ENCODE measurements at places on chromosomes 6 and 20. TPM values are rescaled to one million over a fixed set of nuclear protein-coding genes. Genes with fewer than 3 reads are reported as not detected.

DNA sequence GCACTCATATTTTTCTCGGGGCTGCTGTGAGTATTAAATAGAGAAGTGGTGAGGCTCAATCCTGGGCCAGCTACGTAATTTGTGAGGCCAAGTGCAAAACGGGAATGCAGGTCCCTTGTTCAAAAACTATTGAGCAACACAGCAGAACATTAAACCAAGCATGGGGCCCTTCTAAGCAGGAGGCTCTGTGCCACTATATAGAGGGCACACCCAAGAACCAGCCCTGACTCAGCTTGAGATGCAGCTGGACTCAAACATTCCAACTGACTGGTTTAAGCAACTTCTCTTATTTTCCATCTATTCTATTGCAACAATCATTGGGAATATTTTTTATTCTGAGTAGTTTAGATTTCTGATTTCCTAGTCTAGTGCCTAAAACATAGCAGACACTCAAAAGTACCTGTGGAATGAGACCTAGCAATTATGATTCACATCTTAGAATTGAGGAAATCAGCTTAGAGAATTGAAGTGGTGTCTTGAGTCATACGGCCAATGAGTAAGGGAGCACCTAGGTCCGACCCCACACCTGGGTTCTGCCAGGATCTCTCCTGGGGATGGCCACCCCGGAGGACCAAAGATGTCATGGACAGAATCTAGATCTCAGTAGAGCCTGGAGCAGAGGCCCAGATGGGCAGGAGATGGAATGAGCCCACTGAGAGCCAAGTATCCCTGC is 1.3 kb downstream of the SIRPB2 start:
- peak; percentile 72 for DNase-seq

DNA sequence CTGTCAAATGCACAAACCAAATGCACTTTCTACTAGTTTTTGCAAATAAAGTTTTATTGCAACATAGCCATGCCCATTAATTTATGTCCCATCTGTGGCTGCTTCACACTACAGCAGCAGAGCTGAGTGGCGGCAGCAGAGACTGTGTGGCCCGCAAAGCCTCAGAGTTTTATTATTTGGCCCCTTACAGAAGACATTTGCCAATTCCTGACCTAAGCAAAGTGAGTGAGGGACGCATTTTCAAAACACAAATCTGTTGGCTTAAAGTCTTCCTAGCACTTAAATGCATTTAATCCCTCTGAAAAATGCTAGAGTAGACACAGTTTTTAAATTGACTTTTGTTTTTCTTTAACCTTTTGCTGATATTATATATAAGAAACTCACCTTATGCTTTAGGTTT is 126.4 kb downstream of the PHACTR3 start:
- DNase-seq = no peak

DNA sequence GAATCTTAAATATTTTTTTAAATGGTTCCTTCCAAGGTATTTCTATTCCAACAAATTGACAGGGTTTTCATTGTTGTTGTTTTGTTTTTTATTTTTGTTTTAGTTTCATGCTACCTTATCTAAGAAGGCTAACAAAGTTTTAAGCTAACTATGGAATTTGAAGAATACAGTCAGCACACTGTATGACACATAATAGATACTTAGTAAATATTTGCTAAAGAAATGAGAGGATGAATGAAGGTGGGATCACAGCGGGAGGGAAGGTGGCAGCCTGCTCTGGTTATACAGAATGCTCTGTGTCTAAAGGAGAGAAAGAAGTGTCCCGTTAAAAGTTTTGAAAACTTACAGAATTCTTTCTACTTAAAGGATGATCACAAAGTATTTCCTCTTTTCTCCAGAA is 43.7 kb upstream of the DST start:
- DNase-seq = no peak

DNA sequence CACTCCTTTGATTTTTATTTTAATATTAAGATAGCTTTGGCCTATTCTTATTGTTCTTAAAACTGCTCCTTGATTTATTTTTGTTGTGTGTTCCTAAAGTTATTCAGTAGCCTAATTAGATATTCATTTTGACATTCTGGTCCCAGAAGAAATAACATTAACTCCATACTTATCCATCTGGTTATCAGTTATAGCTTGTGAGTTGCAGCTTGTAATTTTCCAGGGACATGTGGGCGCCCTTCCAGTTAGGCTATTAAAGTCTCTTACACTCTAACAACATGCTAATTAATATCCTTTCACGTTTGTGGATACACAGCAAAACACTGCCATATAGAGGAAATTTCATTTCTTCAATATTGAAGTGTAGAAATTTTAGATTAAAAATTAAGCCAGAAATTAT is 987.5 kb downstream of the HACE1 start:
- no peak for DNase-seq

- no peak for DNase-seq
Measured at GRCh38 chr6:101352316-101352715, 41.2 kb upstream of the GRIK2 start.

Gene CST7
- total RNA-seq = 3.5 TPM

Gene LRRN4
- not detected for total RNA-seq

Gene VNN1
- total RNA-seq = 3.2 TPM

Gene BEND6
- 3.0 TPM for total RNA-seq

Gene PRRC2A
- 90.8 TPM for total RNA-seq

- DNase-seq = peak; percentile 82
Measured at GRCh38 chr20:63873477-63873971, 8.5 kb downstream of the TPD52L2 start.

Gene SSTR4
- not detected for total RNA-seq

DNA sequence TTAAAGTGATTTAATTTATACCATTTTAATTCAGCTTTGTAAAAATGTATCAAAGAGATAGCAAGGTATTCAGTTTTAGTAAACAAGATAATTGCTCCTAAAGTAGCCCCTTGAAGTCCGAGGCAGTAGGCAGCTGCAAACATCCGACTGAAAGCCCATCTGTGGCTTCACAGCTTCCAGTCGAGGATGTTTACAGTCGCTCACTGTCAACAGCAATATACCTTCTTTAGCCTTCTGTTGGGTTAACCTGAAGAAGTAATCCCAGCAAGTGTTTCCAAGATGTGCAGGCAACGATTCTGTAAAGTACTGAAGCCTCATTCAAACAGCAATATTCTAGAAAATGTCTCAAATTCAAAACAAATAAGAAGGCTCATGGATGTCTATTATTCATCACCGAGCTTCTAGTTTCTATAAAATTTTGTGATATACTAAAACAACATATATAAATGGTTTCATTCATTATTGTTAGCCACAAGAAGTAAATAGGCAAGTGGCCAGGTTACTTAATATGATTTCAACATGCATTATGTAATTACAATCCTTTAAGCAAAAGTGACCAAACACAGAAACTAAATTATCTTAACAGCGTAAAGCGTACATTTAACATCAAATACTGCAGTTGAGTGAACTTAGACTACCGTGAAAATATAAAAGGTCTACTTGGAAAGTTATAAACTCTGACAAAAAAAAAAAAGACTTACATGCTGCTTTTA is 115.0 kb downstream of the OGFRL1 start:
- no peak for DNase-seq

- DNase-seq = no peak
Measured at GRCh38 chr6:35024551-35025054, 116.5 kb downstream of the TCP11 start.

DNA sequence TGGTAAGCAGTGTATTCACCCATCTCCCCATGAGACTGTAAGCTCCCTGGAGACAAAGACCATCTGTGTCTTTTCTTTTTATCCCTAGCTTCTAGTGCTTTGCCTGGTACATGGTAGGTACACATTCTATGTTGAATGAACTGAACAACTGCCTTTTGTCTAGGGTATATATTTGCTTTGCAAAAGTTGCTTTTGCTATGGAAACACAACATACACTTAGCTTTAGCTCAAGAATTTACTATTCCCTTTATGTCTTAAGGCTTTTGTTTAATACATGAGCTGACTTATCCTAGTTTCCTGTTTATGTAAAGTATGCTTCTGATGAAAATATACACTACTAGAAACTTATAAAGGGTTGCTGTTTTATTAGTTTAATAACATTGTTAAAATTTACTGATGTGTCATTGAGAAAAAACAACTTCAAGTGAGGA is 198.2 kb downstream of the PRL start:
- DNase-seq = no peak

Gene C6orf163
- 2.9 TPM for total RNA-seq

DNA sequence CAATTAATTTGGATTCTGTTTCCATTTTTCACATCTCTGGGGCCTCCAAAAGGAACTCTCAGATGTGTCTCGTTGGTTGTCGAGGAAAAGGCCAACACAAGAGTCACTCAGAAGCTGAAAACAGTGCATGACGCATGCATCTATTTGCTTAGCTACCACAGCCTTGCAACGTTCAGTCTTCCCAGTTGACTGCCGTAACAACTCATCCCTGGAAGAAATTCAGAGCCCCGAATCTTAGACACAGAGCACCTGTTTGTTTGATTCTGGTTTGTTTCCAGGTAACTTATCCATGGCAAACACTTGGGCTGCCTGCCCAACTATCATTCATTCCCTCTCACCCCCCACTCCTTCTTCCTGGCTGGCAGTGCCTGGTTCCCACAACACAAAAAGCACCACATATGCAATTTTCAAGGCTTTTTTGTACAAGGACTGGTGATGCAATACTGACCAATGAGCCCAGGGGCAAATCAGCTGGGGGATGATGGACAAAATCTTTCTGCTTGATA is 60.5 kb downstream of the ZMYND8 start:
- DNase-seq = no peak

GRCh38 chr20:46157625-46158024 is 39.5 kb downstream of the CD40 start:
- DNase-seq = no peak

Gene GPX5
- total RNA-seq = not detected

Gene ZNF217
- total RNA-seq = 18.4 TPM

- DNase-seq = no peak
Measured at GRCh38 chr20:22920898-22921297, 114.2 kb upstream of the SSTR4 start.

DNA sequence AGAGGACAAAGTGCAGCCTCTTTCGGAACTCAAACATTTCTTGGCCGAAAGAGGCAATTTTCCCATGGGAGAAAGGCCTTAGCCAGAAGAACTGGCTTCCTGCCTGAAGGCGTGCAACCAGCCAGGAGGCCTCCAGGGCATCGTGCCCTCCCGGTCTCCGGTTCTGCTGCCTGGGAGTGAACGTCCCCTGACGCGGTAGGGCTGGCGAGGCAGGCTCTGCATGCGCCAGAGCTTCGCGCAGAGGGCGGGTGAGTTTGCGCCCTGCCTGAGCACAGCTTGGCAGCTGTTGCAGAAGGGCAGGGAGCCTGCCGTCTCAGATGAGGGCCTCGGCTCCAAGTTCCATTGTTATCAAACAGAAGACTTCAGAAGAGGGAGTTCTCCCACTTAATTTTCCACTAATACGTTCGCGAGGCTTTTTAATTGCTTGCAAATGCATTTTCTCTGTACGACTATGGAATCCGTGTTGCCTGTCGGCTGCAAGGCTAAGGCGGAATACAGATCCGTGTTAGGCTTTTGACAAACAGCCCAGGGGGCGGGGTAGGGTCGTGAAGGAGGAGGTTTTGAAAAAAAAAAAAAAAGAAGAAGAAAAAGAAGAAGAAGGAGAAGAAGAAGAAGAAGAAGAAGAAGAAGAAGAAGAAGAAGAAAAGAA is 5.5 kb upstream of the TFAP2D start:
- no peak for DNase-seq

DNA sequence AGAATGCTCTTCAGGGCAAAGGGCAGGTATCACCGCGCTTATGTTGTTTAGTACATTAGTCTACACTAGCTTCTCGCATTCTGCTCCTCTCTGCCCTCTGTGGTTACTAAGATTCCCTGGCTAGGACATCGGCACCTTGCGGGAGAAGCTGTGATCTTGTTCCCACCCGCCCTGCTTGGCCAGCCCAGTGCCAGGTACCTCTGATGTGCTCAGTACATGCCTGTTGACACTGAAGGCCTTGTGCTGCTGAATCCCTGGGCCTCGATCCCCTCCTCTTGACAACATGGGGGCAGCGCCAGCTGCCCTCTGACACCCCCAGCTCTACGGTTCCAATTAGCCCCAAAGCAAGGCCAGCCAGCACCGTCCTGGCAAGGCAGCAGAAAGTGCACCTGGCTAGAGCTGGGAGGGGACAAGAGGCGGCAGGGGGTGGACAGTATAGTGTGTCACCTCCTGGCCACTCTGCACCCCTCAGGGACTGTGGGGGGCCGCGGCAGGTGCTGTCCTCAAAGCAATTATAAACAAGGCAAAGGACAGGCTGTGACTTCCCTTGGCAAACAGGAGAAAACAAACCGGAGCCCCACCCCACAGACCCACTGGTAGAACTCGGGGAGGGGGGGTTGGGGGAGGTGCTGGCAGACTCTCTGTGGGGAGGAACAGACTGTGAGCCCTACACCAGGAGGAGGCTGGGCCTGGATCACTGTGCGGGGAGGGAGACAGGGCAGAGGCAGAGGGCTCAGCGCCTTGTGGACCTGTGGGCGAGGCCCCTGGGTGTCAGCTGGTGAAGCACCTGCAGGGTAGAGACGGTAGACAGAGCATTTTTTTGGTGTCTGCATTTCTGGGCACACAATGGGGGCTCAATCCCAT is 7.1 kb downstream of the TFEB start:
- DNase-seq = no peak

GRCh38 chr6:75633045-75633444 is 31.4 kb downstream of the SENP6 start:
- DNase-seq = no peak

GRCh38 chr20:11807054-11808048 is 110.3 kb upstream of the BTBD3 start:
- no peak for DNase-seq

DNA sequence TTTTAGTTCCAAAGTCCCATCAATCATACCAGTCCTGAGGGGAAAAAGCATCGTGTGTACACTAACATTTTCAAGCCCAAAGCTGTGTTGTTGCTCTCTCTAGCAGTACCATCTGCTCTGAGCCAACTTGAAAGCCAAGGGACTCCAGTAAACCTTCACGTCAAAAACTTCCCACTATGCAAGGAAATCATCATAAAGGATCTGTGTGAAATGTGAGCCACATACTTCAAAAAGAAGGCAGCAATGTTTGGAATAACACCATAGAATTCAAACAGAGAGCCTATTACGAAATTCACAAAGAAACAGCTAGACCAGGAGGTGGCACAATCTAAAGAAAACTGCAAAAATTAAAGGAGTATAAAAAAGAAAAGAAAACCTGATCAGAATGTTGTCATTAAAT is 399.8 kb upstream of the EPHA7 start:
- no peak for DNase-seq

Gene ARMH2
- total RNA-seq = not detected

Gene WFDC5
- not detected for total RNA-seq

DNA sequence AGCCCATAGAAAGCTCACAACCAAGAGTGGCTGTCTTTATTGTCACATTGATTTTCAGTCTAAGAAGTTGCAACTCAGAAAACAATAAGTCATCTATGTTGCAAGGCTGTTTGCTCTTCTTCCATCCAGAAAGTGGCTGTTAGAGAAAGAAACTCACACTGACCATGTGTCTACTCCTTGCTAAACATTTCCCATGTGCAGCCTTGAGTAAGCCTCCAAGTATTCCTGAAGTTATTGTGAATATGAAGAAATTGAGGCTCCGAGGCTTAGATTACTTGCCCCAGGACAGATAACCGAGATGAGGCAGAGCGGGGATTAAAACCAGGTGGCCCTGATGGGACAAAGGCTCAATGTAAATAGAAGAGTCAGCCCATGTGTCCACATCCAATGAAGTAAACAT is 105.0 kb downstream of the SPTLC3 start:
- DNase-seq = no peak
